Activated CD8-positive, alpha-beta memory T cell treated with anti-CD3 and anti-CD28 coated beads, Interleukin-2, amount 50 U/mL, for 4 hours (primary cell): ENCODE measurements at places on chromosomes 11 and 22.

- DNase-seq, result no peak
These were observed 76.1 kb upstream of the RTL6 start for GRCh38 chr22:44574057-44574639.

DNA sequence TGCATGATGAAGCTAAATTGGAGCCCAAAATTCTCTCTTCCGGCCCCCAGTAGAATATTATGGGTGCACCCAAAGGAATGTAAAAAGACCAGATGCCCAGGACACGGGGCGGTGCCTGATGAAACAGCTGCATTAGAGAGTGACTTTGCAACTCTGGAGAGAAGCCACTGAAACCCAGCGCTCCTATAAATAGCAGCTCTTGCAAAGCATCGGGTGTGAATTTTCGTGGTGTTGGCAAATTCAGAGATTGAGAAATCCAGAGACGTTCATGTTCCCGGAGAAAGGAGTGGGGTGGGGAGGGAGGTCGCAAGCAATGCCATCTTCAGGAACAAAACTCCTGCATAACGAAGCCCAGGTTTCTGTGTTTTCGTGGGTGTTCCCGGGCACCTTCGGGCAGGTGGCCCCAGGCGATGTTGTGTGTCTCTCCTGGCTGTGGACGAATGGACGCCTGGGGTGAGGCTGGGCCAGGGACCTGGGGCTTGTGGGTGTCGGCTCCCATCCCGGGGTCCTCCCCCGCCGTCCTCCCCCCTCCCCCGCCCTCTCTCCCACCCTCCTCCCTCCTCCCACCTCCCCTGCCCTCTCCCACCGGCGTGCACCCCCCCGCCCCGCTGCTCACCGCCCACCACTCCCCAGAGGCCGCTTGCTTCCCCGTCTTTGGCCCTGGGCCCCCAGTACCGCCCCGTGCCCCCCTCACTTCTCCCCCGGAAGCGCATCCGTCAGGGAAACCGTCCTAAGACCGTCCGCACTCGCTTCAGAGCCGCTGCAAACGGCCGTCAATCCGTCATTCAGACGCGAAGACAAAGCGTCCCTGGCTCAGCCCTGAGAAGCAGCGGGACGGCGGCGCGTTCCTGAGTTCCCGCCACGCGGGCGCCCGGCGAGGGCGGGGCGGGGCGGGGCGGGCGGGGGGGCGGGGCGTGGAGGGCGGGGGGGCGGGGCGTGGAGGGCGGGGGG lies 26.7 kb upstream of the TOLLIP start:
- peak; percentile 52 for DNase-seq

DNA sequence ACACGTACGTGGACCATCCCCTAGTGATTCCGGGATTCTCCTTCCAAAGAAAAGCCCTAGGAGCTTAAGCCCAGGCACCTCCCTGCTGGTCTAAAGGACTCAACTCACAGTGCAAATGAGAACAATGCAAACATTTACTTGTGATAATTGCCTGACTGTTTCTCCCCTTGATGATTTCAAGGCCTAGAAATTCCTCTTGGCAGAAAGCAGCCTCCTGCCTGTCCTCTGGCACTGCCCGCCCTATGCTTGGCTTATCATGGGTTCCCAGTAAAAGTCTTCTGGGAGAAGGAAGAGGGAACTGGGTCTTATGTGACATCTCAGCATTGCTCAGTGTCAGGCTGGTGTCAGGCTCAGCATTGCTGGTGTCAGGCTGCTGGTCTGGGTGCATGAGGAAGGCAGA lies 351.8 kb downstream of the SHANK2 start:
- DNase-seq, result no peak

GRCh38 chr11:34263441-34264091 lies 94.2 kb downstream of the ABTB2 start:
- DNase-seq, result no peak

- DNase-seq, result no peak
These were observed 384.4 kb downstream of the MIAT start for GRCh38 chr22:27041745-27042310.

- peak; percentile 63 for DNase-seq
These were observed 6.8 kb upstream of the CDKN1C start for GRCh38 chr11:2892215-2892966.

DNA sequence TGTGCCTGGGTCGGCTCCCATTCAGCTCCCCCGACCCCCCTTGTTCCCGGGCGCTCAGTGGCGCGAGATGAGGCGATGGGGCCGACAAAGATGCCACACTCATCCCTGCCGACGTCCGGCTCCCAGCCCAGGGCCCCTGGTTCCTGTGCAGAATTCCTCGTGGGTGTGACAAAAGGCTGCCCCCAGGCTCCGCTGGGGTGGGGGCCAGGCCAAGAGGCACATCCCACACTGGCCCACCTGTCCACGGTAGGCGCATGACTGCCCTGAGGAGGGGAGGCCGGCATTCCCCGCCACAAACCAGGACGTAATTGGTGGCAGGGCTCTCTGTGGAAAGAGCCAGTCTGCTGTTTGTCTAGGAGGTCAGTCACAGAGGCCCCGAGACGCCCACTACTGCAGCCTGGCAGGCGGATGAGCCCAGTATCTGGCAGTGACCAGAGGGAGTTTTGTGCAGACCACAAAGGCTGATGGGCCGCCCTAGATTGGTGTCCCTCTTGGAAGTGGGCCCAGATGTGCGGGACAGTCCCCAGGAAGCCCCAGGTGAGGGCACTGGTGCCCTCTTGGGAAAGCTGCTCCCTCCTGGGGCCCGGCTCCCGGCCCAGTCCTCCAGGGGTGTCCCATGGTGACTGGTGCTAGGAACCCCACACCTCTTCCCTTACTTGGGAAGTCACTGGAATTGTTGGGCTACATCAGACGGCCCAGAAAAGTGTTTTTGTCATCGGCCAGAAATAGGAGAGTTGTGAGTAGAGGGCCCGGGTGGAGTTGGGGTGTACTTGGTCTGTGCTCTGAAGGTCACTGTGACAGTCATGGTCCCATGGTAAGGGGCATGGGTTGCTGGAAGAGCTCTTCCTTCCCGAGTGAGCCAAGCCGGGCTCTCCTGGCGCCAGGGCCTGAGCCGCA lies 5.8 kb downstream of the CCND1 start:
- DNase-seq, result no peak

GRCh38 chr11:70244698-70245097 lies 25.8 kb upstream of the PPFIA1 start:
- no peak for DNase-seq

DNA sequence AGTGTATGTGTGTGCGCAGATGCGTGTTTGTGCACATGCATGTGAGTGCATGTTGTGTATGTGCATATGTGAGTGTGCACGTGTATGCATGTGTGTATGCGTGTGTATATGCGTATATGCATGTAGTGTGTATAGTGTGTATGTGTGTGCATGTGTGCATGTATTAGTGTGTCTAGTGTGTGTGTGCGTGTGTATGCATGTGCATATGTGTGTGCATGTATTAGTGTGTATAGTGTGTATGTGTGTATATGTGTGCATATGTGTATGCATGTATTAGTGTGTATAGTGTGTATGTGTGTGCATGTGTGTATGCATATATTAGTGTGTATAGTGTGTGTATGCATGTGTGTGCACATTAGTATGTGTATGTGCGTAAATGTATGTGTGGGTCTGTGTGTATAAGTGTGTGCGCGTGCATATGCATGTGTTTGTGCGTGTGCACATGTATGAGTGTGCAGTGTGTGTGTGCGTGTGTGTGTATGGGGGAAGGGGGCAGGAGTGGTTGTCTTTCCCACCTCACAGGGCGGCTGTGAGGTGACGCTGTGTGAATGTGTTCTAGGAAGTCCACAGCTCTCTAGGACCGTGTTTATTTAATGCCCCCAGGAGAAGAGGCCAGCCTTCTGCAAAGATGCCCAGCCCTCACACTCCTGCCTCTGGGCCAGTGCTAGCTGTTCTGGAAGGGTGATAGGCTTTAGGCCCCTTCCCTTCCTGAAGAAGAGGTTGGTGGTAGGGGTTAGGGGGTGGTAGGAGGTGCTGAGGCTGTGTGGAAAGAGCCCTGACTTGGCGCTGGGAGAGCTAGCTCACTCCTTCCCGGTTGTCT lies 114.6 kb downstream of the CEP164 start:
- no peak for DNase-seq

DNA sequence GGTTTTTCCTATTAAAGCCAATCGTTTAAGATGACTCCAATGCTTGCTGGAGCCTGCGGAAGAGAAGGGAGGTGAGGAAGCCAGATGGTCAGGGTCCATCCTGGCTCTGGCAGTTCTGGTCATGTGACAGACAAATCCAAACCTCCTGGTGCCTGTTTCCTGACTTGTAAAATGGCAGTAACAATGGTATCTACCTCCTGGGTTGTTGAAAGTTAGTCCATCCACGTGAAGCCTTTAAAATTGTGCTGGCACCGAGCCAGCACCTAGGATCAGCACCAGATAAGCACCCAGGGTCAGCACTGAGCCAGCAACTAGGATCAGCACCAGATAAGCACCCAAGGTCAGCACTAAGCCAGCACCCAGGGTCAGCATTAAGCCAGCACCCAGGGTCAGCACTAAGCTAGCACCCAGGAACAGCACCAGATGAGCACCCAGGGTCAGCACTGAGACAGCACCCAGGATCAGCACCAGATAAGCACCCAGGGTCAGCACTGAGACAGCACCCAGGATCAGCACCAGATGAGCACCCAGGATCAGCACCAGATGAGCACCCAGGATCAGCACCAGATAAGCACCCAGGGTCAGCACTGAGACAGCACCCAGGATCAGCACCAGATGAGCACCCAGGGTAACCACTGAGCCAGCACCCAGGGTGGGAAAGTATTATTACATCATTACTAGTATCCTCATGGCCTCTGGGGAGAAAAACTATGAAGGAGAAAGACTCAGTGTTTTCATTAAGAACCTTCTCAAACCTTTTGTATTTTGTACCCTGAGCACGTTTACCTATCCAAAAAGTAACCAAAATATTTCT lies 17.2 kb downstream of the KIAA0930 start:
- no peak for DNase-seq

DNA sequence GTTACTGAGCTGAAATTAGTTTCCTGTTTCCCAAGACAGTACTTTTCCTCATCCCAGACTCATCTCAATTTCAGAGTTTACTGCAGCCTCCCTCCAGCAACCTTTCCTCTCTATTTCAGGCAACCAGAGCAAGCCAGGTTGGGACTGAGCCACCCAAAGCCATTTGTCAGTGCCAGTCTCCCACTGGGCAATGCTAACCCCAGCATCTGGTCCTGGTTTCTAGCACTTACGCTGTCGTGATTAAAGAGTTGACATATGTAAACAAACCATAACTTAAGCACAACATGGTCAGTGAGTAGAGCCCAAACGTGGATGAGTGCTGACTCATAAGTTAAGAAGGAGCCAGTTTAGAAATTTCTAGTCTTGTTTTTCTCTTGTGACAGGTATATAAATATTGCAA lies 119.6 kb upstream of the BLID start:
- no peak for DNase-seq

GRCh38 chr11:35907648-35908431 lies 36.0 kb upstream of the LDLRAD3 start:
- DNase-seq, result no peak

DNA sequence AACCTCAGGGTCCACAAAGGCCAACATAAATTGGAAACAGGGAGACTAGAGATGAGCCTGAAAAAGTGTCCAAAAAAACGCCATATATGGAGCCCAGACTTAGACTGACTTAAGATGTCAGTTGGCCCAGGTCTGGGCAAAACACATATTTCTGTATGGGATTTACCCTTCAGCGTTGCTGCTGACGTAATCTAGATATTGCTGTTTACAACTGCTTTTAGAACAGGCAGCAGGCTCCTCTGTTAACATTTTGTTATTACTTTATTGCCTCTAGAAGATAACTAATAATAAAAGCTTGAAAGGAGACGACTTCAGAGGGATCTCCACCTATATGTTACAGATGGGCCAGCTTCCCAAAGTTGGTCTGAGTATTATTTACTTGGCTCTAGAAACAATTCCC lies 8.7 kb downstream of the ME3 start:
- DNase-seq, result no peak

GRCh38 chr11:106262852-106263251 lies 185.4 kb downstream of the AASDHPPT start:
- no peak for DNase-seq

- DNase-seq, result no peak
These were observed 21.4 kb upstream of the PACSIN2 start for GRCh38 chr22:43036282-43036829.

- no peak for DNase-seq
These were observed 36.1 kb downstream of the PDGFD start for GRCh38 chr11:104127828-104128227.

DNA sequence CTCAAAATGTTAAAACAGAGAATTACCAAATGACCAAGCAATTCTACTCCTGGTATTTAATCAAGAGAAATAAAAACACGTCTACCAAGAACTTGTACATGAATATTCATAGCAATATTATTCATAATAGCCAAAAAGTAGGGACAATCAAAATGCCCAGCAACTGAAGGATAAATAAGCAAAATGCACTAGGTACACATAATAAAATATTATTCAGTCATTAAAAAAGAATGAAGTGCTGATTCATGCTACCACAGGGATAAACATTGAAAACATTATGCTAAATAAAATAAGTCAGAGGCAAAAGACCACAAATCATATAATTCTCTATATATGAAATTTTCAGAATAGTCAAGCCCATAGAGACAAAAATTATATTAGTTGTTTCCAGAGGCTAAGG lies 24.8 kb downstream of the ARHGAP32 start:
- DNase-seq, result no peak

DNA sequence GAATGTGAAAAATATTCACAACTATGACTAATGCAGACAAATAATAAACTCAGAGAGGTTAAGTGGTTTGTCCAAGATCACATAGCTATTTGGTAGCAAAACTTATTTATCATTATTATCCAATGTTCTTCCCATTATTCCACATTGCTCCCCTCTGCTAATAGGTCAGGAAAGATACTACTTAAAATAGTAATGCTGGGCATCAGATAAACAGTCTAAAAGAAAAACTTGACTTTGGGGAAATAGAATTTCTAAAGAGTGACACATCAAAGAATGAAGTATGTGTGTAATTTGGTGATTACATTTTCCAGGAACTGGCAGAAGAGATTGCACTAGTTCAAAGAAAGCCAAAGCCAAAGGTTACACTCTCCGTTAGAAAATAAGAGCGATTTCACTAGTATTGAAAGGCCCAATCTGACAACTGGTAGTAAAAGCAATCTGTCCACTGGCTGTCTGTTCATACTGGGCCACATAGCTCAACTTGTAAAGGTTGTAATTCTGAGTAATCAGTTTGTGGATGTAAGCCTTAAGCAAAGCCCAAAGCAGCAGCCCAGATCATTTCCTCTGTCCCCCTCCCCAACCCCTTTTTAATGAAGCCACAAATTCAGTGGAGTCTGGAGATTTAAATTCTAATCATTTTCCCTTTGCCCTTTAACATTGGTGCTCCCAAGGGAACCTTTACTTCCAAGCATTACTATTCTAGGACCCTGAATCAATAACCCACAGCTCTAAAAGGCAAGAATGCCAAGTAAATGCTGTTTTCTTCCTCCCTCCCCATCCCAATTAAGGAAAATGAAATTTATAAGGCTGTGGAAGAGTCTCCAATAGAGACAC lies 283.5 kb downstream of the TTC28 start:
- no peak for DNase-seq

- no peak for DNase-seq
These were observed 176.3 kb upstream of the MTNR1B start for GRCh38 chr11:92793189-92793588.

DNA sequence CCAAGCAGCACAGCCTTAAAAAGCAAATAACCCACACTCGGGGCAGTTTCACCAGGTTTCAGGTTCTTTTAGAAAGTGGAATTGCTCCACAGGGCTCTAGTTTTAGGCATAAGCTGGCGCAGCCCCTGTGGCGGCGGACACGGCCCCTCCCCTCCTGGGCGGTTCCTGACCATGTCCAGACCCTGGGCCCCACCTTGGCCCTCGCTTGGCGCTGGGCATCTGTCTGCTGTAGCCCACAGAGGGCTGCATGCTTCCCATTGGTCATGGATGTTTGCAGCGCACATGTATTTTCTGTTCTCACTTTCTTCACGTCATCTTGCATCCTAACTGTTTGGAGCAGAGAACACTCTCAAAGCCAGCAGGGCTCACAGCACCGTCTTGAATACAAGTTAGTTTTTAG lies 244.3 kb downstream of the BRD1 start:
- DNase-seq, result no peak
